ENCODE measurements at places on chromosomes 1 and 21.

DNA sequence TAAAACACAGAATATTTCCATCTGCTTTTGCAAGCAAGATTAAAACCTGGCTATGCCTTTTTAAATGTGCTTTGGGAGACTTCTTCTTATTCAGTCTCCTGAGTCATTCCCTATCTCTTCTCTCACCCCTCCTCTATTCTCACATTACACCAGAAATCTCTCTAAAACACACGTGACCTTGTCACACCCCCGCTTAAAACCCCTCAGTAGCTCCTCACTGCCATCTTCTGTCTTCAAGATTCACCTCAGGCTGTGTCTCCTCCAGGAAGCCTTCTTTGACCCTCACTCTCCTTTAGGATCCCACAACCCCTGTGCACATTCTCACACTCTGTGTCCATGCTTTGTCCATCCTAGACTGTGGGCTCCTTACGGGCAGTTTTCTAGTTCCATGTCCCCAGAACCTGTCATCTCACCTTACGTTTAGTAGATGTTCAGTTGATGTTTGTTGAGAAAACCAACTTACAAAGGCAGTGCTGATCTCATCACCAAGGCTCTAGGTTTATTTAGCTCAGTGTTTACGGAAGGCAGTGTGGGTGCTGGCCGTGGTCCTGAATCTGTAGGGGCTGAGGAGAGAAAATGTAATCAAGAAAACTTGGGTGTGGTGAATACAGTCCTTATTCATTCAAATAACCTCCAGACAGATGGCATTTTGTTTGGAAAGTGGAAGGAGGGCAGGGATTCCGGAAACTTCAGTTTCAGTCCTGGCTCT lies 143.5 kb downstream of the DMRTA2 start:
- DNase-seq, result no peak

DNA sequence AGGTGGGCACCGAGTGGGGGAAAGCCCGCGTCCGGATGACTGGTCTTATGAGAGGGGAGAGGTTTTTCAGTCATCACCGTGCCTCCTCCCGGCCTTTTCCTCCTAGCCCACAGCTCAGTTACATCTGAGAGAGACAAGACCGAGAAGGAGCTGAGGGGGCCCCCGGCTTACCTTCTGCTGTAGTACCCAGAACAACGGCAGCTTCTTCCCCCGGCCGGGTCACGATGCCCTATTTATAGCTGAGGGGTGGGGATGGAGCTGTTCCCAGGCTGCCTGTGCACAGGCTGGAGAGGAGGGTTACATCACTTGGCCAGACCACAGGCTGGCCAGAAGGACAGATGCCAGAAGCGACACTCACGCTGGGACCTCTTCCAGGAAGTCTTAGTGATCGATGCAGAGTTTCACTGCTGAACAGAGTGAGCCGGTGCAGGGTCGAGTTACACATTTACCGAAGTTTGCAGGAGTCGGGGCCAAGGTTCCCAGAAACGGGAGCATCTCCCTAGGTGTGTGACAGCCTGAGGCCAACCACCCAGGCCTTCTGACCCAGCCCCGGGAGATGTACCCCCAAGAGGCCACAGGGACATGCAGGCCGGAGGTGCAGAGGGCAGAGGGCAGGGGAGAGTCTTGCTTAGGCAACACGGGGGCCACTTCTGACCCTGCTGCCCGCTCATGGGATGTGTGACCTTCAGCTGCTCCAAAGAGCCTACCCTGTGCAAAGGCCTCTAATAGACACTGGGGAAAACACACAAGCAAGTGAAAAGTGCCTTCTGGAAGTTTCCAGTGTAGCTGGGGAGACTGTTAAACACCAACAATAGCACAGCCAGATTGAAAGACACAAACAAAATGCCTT lies at the start of gene AGT:
Gene AGT, minus strand, starts transcription at position 208 of the 850 bp plus-strand sequence. CDS start 3,299 bp downstream, outside the sequence.
- no peak for DNase-seq

DNA sequence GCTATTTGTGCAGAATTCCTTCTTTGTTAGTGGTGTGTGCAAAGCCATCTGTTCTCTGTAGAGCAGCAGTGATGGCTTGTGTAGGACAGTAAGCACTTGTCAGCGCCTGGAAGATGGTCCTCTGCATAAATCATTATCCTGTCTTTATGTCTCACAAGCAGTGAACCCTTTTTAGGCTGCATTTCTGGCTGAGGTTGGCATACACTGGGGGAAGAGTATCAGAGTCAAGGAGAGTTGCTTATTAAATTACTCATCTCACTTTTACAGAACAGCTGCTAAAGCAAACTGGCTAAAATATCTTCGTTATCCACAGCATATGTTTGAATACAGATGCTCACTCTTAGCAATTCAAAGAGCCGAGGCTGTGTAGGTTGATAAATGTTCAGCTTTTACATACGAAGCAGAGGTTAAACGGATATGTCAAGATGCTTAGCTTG lies 54.6 kb upstream of the NCAM2 start:
- DNase-seq, result no peak

GRCh38 chr1:211415700-211416099 lies 76.3 kb downstream of the RD3 start:
- DNase-seq, result no peak

- no peak for DNase-seq
Observed at GRCh38 chr1:46552357-46553237, 1.1 kb upstream of the KNCN start.

DNA sequence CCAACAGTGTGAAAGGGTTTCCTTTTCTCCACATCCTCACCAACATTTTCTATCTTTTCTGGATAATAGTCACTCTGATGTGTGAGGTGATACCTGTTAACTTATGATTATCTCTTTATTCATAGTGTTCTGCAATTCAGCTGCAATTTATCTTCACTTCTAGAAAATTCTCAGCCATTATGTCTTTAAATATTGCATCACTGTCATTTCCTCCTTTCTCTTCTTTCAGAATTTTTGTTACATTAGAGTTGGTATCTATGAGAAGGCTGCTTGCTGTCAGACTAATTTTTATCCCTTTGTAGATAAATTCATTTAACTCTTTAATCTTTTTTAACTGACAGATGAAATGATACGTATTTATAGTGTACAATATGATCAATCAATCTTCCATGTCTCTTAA lies 30.5 kb upstream of the ATF3 start:
- DNase-seq, result no peak

- DNase-seq, result no peak
Observed at GRCh38 chr1:34320053-34320669, 143.5 kb downstream of the C1orf94 start.

DNA sequence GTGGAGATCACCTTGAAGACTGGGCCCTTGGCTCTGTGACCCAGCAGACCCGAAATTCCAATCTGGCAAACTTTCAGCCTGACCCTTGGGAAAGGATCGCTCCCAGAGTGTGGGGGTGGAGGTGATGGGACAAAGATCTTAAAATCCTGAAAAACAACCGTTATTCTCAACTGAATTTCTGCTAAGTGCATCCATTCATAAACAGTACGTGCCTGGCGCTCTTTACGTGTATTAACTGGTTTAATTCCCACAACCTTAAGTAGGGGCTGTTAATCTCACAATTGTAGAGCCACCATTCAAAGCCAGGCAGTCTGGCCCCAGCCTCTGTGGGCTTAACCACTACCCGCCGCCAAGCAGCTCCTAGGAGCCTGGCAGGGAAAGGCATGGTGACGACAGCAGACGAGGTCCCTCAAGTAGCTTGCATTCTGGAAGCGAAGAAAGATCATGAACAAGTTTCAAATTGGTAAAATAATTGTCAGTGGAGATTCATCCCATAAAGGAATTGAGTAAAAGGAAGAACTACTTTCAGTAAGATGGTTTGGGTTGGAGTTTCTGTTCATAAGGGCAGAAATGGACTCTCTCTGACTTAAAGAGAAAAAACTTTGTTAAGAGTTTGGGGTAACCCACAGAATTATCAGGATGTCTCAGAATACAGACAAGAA lies 11.4 kb upstream of the RGS16 start:
- DNase-seq, result no peak

DNA sequence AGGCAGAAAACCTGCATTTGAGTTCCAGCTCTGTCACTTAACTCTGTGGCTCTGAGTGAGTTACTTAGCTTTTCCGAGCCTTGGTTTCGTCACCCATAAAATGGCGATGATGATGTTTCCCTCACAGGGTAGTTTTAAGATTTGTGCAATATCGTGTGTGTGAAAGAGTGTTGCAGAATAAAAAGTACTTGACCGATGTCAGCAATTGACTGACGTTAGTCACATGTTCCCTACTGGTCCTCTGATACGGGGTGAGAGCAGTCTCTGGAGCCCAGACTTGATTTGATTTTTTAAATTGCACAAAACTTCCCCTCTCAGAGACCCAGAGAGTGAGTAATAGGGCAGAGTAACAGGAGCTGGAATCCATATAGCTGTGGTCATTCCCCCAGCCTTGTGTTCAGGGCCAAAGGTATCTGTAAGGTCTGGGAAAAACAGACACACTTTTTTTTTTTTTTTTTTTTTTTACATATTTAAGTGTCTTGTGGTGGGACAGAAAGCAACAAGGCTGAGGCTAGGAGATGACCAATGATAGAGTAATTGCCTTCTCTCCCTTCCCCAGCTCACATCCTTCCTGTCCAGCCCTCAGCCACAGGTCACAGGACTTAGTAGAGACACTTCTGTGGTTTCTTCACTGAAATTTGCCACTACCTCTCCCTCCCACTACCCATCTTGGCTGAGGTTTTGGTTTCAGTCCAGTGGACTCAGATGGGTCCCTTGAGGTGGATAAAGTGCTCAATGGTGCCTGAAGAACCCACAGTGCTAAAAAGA lies 2.0 kb downstream of the FCER1G start:
- no peak for DNase-seq

- DNase-seq, result no peak
Observed at GRCh38 chr1:168304865-168305264, 24.2 kb downstream of the TBX19 start.

DNA sequence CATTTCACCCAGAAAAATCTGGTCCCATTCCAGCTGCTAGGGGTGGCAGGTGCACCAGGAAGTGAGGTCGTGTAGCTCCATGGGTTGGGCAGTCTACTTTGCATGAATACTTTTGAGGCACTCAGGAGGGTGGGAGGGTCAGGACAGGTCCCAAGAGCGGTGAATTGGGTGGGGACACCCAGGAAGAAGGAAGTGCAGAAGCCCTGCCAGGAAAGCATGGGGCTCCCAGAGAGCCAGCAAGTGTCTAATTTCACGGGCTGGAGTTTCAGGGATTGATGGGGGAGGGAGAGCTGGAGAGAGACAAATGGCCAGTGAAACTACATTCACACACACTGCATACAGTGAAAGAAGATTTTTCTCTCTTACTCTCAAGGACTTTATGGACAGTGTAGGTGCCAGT lies 137.8 kb downstream of the GALNT2 start:
- DNase-seq, result no peak

DNA sequence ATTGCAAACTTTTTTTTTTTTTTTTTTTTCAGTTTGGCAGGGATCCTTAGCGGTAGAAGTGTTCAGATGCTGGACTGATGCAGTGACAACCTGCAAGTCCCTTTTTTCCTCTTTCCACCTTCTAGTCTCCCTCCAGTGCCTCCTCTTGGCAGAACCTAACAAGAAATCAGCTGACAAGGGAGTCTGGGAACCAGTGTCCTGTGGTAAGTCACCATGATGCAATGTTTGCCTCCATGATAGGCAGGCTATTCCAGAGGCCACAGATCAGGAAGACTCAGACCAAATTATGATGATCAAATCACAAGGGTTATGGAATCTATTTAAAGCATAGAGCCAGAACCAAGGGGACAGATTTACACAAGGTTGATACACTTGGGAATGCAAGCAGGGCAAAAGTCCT lies 3.0 kb upstream of the CD34 start:
- DNase-seq, result no peak

GRCh38 chr1:99965646-99966375 lies 4.0 kb upstream of the SLC35A3 start:
- DNase-seq, result no peak

DNA sequence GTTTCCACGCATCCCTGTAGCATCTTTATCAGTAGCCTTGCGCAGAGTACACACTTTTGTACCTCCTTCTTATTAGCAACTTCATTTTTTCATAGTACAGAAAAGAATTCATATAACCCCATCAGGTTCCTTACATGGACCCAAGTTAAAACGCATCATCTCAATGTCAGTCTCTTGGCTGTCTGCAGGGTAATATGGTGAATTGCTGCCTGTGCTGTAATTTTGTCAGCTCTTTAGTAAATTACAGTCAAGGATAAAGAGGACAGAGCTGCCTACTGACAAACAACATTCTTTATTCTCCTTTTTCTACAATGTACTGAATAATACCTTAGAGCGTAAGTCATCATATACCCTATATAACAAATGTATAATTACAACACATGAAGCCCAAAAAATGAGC lies 222.5 kb downstream of the MRPL39 start:
- no peak for DNase-seq

DNA sequence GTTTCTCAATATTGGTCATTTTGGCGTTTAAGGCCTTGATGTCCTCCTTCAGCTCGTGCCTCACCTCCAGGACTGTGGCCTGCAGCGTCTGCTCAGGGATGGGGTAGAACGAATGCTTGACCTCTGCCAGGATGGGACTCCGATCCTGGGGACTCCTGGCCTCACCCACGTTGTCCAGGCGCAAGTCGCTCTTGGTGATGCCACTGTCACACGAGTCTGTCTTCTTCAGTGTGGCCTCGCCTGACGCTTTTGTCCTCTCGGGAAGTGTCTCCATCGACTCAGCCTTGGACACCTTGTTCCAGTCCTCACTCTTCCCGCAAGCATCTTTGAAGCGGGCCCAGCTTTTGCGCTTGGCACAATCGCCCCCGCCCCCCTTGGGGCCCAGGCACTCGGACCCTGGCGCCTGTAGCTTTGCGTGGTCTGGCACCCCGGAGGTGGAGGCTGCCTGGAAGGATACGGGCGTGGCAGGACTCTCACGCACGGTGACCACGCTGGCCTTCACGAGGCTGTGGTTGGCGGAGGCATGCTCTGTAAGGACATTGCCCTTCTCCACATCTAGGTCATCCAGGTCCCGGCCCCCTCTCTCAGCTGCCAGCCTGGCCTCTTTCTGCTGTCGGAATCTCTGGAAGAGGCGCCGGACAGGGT lies 354.8 kb downstream of the HHAT start:
- DNase-seq, result no peak

GRCh38 chr1:32736812-32737791 lies 34.5 kb upstream of the SYNC start:
- no peak for DNase-seq

GRCh38 chr1:173429471-173430402 lies 47.4 kb upstream of the PRDX6 start:
- DNase-seq, result peak; percentile 38

DNA sequence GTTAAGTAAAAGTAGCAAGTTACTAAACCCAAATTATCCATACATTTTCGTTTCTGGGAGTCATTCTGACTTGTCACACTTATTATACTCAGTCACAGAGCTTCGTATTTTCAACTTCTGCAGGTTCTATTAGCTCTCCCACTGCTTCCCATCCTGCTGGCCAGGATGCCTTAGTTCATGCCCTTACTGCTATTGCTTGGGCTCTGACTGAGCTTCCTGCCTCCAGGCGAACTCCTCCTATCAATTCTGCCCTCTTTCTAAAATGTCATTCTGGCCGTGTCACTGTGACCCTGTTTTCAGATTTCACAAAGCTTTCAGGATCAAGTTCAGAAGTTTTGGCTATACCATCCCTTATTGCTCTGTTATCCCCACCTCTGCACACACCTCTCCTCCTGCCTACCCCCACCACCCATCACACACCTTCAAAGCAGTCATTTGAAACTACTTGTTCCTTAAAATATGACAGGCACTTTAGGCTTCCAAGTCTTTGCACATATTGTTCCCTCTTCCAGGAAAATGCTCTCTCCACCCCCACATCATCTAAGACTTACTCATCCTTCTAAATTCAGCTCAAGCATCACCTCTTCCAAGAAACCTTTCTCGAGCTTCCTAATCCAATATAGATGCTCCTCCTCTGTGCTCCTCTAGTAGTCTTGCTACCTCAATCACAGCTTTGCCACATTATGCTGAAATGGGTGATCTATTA lies 278.0 kb downstream of the BRINP2 start:
- DNase-seq, result no peak

- DNase-seq, result no peak
Observed at GRCh38 chr1:246291127-246291526, 216.0 kb downstream of the SMYD3 start.

All from stimulated activated CD8-positive, alpha-beta memory T cell treated with anti-CD3 and anti-CD28 coated beads, Interleukin-7, amount 100 ng/mL, for 4 hours (primary cell).